Activated CD4-positive, alpha-beta T cell treated with anti-CD3 and anti-CD28 coated beads for 36 hours (primary cell): ENCODE measurements at places on chromosomes 2 and 18. TPM values are rescaled to one million over a fixed set of nuclear protein-coding genes. Genes with fewer than 3 reads are reported as not detected.

- DNase-seq, result no peak
- H3K27ac ChIP-seq, result no peak overlapping the region
- no peak overlapping the region for H3K4me3 ChIP-seq
- H3K4me1 ChIP-seq, result no peaks in the 10 kb centered on the region
- H3K36me3 ChIP-seq, result no peaks in the 10 kb centered on the region
Measured at GRCh38 chr2:150609831-150610582, 122.5 kb upstream of the RND3 start.

Gene FARP2
- 30.7 TPM for total RNA-seq

DNA sequence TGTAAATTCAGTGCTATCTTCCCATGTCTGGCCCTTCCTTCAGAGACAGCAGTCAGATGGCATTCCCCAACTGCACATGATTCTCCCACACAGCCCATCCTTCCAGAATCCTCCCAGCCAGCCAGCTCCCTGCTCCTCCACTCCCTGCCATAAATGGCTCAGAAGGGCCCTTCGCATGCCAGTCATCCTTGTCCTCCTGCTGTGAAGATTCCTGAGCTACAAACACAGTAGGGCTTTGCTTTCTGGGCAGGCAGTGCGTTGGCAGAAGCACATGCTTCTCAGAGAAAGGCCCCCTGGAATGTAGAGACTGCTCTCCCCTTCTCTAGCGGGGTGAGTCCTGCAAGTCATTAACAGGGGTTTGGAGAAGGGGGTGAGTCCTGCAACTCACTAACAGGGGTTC lies 71.9 kb downstream of the TEX51 start:
- H3K4me1 ChIP-seq, result no peaks in the 10 kb centered on the region
- no peaks in the 10 kb centered on the region for H3K36me3 ChIP-seq
- no peak overlapping the region for H3K27ac ChIP-seq
- no peak for DNase-seq
- peaks cover 40% of the 10 kb centered on the region for H3K27me3 ChIP-seq

Gene KCNF1
- not detected for total RNA-seq

GRCh38 chr18:51767293-51767692 lies 569.8 kb upstream of the MEX3C start:
- no peaks in the 10 kb centered on the region for H3K4me1 ChIP-seq
- no peak overlapping the region for H3K27ac ChIP-seq
- peaks cover under 1% of the 10 kb centered on the region for H3K27me3 ChIP-seq
- no peaks in the 10 kb centered on the region for H3K36me3 ChIP-seq
- no peak for DNase-seq

Gene HOXD3
- total RNA-seq, result not detected
